HT-29 (cell line): ENCODE measurements at places on chromosomes 3 and 15. TPM values are rescaled to one million over a fixed set of nuclear protein-coding genes. Genes with fewer than 3 reads are reported as not detected.

The NANOGP8 gene
- not detected in 2 replicates for total RNA-seq

DNA sequence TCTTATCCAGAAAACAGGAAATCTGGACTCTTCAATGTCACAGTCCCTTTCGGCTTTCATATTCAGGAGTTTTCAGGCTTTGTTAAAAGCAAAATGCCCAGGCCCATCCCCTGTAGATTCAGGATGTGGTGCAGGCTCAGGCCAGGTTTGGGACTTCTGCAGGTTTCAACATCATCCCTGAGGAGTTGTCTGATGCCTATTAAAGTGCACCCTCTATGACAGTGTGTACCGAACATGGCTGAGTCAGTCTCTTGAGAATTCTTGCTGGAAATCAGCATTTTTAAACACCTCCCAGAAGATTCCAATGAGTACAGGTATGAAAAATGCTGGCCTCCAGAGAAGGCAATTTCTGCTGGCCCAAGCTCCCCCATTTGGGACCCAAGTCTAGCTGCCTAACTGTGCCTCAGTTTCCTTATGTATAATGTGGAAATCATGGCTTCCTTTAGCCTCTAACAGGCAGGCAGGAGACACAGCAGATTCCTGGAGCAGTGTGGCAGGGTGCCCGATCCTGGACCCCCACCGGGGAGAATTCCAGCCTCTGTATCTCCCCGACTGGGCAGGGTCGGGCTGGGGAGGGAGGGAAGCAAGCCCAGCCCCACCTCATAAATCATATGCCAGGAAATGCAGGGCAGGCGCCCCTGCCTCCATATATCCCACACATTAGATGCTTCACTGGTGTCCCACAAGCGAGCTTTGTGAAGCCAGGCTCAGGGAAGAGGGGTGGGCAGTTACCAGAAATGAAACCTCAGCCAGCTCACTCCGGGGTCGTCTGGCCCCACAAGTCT, 44.4 kb upstream of the SLC6A11 start:
- DNase-seq, result no peak

DNA sequence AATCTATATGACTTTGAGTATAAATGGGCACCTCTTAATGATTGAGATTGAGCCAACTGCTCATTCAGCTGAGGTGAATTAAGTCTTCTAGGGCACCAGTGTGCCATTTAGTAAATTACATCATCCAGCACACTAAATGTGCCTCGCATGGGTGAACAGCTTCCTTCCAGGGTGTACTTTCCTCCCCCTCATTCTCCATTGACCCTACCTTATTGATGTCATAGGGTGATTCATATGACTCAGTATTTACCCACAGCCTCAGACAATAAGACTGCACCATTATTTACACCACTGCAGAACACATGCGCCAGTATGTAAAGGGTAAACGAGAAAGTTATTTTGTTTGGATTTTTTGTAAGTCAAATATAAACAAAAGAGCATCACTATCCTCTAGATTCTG, 185.2 kb upstream of the ARL6 start:
- DNase-seq, result no peak

DNA sequence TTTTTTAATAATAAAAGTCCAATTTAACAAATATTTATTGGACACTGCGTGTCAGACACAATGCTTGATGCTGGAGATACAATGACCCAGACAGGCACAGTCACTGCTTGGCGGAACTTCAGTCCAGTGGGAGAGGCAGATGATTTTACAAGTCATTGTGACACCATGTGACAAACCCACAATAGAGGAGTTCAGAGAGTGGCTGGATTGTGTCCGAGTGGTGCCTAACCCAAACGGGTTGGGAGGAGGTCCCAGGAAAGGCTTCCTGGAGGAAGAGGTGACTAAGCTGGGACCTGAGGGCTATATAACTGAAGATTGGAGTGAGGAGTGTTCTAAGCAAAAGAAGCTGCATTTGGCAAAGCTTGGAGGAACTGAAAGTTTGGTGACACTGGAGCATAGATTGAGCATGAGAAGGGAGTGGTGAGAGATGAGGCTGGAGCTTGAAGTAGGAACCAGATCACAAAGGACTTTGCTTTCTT, 41.4 kb downstream of the CRTC3 start:
- peak; percentile 53 for DNase-seq

- no peak for DNase-seq
Measured at GRCh38 chr15:74200871-74201419, 1.6 kb downstream of the STRA6 start.

GRCh38 chr3:193788189-193788991, 195.4 kb downstream of the OPA1 start:
- DNase-seq, result peak; percentile 84

DNA sequence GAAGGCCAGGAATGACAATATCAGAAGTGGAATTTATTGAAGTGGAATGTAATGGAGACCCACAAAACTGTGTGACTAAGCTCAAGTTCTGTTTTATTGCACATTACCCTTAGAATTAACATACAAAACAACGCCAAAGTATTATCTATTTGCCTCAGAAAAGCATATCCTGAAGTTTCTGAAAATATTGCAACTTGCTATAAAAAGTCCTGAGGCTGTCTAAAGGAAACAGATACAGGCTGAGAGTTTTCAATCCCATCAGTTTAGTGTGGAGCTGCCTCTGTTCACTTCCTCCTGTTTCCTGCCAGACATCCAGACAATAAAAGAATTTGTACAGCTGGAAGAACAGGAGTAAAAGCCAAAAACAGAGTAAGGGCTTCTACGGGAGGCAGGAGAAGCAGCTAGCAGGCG, 108.8 kb downstream of the FBN1 start:
- DNase-seq, result no peak

DNA sequence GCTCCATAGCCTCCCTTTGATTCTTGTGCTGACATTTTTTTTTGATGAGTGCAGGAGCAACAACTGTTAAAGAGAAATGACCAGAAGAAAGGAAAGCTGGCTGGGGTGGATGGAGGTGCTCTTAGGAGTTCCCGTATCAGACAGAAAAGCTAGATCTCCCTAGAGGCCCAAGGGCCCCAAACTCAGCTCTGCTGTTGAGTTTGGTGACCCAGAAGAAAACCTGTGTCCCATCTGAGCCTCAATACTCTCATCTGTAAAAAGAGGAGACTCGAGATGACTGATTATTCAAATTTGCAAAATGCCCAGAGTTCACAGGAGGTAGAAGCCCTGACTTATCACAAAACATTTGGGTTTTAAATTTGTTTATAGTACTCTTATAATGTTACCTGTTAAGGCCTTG, 142.4 kb downstream of the TIGIT start:
- no peak for DNase-seq

DNA sequence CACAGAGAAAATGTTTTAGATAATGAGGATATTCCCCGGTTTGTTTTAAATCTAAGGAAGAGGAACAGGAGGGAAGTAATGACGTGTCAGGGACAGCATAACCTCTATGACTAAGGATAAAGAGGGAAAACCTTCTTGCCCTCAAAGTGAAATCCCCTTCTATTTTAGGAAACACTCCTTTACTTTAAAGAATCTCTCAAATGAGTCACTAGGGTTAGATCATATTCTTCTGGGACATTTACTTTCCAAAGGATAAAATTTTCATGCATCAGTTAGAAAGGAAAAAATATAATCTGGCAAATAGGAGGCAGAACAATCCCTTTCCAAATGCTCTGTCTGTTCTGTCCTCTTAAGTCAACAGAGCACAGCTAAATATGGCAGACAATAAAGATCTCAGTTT, 43.2 kb upstream of the UBE2E2 start:
- DNase-seq, result no peak

- DNase-seq, result peak; percentile 91
Measured at GRCh38 chr15:38690719-38691332, 126.2 kb upstream of the RASGRP1 start.

The PYGO1 gene
- not detected in 2 replicates for total RNA-seq

The ZIC1 gene
- total RNA-seq, result not detected in 2 replicates

The PARP15 gene
- not detected in 2 replicates for total RNA-seq

DNA sequence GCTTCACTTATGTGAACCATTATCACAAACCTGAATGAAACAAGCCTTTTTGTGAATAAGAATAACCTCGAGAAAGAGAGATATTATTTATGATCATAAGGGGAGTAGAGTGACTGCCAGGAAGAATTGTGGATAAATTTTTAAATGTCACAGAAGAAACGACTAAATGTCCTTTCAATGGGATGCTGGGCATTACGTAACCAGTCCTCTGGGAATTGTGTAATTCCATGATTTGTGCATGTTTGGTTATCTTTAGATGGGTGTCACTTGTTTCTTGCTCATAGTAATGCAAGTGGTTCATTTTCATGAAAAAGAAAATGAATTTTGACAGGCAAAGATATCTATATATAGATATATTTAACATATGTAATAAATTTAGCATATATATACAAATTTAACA, 379.5 kb upstream of the AGTR1 start:
- no peak for DNase-seq

DNA sequence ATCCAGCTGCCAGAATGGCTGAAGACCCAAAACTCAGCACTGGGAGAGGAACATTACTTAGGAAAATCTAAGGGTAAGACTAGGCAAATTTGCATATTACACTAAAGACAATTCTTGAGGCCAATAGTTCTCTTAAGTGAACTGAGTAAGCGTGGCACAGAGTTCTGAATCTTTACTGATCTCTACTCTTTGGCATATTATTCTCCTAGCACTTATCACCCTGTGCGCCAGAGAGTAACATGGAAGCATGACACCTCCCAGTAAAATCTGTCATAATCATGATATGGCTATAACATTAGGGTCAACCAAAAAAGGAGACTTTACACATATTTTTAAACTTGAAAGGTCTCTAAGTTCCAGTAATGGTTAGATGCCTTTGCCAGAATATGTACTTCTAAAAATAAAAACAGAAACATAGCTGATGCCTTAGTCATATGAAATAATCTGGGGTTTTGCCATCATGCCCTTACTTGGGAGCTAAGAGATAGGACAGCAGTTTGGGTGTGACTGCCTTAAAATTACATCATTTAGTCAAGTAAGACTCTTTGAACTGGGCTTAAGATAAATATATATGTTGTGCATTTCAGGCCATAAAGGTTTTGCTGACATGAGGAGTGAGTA, 290.5 kb downstream of the PLCL2 start:
- DNase-seq, result no peak

The SLC22A13 gene
- total RNA-seq, result 0.25 and 0.26 TPM in 2 replicates

DNA sequence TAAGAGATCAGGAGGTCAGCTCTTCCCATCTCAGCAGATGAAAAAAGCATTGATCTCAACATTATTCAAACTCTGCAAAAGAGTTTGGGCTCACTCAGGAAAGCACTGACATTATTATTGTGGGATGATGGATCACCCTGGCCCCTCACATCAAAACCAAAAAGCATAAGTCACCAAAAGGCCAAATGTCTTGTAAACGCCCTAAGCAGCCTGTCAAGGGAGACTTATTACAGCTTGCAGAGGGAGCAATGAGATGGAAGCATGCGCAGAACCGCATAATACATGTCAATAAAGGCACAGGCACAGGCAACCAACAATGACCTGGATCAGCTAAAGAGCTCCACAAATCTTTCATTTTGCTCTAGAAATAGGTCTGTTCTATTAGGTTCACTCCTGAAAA, 4.6 kb downstream of the FSIP1 start:
- no peak for DNase-seq

- no peak for DNase-seq
Measured at GRCh38 chr3:129605922-129606635, 397 bp downstream of the PLXND1 start.

GRCh38 chr3:154660811-154661210, 230.8 kb upstream of the GPR149 start:
- DNase-seq, result no peak

DNA sequence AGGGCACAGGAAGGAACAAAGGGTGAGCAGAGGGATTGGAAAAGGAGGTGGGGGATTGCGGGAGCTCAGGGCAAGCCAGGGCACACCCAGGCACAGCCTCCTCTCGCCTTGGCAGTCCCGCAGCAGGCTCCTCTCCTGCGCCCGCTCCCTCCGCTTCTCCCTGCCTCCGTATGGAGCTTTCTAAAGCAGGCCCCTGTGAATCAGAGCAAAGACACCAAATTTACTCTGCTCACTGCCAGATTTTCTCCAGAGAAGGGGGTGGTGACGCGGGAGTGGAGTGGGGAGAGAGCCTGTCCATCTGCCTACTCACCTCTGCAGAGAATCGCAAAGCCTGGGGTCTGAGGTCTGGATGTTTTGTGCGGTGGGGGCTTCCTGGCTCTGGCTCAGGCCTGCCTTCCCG, 20.0 kb downstream of the ATP2B2 start:
- DNase-seq, result no peak

DNA sequence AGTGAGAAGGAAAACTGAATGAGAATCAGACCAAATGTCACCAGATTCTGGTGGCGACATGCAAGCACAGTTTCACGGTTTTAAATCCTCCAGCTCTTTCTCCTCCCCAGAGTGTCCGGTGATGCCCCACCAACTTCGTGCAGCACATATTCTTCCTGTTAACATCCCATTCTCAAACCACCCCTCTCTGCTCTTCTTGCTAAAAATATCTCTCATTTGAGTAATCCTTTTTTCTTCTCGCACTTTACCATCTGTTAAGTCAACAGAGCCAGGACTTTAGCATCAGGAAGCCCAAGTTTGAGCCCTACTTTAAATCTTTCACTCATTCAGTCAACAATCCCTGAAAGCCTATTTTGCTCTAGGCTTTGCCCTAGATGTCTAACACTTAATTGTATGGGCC, 68.2 kb upstream of the VGLL4 start:
- DNase-seq, result no peak

DNA sequence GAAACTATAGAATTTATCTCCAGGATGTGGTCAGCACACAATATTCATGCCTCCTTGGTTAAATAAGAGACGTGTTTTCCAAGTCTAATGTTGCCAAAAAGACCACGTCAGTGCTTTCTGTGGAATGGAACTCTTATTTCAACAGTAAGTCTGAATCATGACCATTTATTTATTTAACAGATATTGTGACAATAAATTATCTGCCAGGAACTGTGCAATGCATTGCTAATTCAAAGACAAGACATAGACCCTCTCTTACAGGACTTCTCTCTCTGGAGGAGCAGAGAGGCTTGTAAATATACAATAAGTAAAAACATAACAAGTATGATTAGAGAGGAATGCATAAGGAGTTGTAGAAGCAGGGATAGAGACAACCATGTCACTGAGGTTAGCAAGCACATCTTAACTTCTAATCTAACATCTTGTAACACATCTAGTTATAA, 227.5 kb downstream of the DTWD1 start:
- DNase-seq, result no peak

The EFCAB12 gene
- under 0.01 and 0.08 TPM in 2 replicates for total RNA-seq

- no peak for DNase-seq
Measured at GRCh38 chr3:131636266-131636775, 133.6 kb upstream of the MRPL3 start.

The NPAP1 gene
- total RNA-seq, result not detected in 2 replicates

The SLC12A1 gene
- not detected in 2 replicates for total RNA-seq

GRCh38 chr3:7667774-7668173, 806.9 kb downstream of the GRM7 start:
- DNase-seq, result no peak

The ACTC1 gene
- not detected in 2 replicates for total RNA-seq

DNA sequence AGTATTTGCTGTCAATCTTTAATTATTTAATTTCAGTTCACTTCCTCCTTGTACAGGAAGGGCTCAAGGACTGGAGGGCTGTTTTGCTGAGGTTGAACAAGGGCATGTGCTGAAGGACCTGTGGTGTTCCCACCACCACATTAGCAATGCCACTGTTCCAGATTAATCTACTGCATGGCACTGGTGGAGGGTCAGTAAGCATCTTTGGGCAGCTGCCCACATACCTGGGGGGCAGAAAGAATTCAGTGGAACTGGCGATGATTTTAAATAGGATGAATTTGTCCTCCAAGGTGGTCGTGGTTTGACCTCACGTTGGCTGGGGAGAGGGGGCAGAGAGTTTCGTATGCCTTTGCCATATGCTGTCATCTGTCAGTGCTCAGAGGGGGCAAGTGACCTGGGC, 244.8 kb downstream of the TLE3 start:
- no peak for DNase-seq

GRCh38 chr3:153221748-153222162, 59.7 kb downstream of the RAP2B start:
- DNase-seq, result peak; percentile 50

The THRB gene
- 0.81 and 0.94 TPM in 2 replicates for total RNA-seq
